ENCODE measurements at places on chromosomes 7 and 10. TPM values are rescaled to one million over a fixed set of nuclear protein-coding genes. Genes with fewer than 3 reads are reported as not detected.

Gene NUDT5
- total RNA-seq: 26.5 TPM

Gene ACTA2
- total RNA-seq: 527 TPM

Gene KIAA1217
- 134 TPM for total RNA-seq

Gene ERVW-1
- 7.5 TPM for total RNA-seq

Gene RPP38
- 41.4 TPM for total RNA-seq

Gene HYCC1
- total RNA-seq: 22.0 TPM

Gene CYP2C8
- total RNA-seq: 2.8 TPM

Gene HOXA9
- 0.39 TPM for total RNA-seq

Gene RNF148
- total RNA-seq: 25.6 TPM

GRCh38 chr10:29756451-29756850 lies 121.7 kb upstream of the SVIL start:
- no peak for DNase-seq

DNA sequence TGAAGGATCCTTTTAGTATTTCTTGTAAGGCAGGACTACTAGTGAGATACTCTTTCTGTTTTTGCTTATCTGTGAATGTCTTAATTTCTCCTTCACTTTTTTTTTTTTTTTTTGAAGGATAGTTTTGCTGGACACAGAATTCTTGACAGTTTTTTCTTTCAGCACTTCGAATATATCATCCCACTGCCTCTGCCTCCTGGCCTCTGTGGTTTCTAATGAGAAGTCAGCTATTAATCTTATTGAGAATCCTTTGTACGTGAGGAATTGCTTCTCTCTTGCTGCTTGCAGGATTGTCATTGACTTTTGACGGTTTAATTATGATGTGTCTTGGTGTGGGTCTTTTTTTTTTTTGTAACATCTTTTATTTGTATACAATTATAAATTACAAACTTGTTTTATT lies 12.6 kb upstream of the WAC start:
- no peak for DNase-seq

GRCh38 chr7:15464667-15465121 lies 97.1 kb downstream of the AGMO start:
- DNase-seq: no peak

DNA sequence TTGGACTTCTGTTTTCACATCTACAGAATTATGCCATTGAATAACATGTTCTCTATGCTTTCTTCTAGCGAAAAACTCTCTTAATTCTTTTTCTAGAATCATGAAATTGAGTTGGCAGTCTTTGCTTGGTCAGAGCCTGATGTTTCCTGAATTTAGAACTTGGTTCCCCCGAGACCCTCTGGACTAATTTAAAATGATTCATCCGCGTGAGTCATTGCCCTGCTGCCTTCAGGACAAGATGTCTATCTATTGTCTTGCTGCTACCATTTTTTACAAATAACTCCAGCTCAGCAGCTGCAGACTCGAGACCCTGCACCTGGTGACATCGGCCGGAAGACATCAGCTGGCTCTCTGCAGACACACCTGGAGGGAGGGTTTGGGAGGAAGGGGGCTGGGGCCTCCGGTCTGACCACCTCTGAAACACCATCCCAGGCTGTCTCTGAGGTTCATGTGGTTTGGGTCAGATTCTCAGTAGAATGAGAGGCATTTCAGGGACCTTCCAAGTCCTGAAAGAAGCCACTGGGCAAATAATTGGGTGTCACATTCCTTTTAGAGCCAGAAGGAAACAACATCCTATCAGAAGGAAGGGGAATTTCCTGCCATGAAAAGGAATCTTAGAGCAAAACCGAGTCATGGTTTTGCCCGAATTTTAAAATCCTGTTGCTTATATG lies 20.9 kb upstream of the KLF6 start:
- DNase-seq: no peak

GRCh38 chr7:86785641-86786040 lies 141.9 kb downstream of the GRM3 start:
- DNase-seq: no peak

- no peak for DNase-seq
Measured at GRCh38 chr7:148289630-148290029, 300.9 kb upstream of the C7orf33 start.

- DNase-seq: no peak
Measured at GRCh38 chr7:27178366-27178765, 4.2 kb upstream of the HOXA10 start.

DNA sequence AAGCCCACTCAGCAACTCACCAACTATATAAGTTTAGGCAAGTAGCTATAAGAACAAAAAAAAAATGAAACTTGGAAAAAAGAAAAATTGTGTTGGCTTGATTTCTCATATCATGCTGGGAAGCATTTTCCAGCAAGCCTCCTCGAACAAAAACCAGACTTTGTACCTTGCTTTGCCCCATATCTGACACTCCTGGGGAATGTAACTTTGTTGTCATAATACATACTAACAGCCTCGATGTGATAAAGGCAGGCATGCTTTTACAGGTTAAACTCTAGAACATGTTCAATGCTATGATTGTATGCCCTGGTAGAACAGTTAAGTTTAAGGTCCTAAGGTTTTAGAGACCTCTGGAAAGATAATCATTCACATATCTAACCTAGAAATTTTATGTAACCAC lies 11.6 kb downstream of the CFAP43 start:
- DNase-seq: no peak

DNA sequence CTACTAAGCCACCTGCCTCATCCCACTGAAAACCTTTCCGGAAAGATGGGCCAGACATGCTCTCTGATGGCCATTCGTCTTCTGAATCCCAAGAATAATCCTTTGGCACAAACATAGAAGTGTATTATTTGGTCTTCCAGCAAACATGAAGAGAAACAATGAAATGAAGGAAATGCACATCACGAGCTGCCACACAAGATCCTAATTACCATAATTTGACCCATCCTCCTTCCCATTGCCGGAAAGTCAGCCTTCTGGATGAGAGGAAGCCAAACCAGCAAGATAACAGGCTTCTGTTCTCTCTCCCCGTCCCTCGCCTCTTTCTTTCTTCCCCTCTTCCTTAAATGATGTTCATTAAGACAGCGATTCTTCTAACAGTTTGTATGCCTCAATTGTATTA lies 218.9 kb upstream of the KMT2E start:
- DNase-seq: no peak

DNA sequence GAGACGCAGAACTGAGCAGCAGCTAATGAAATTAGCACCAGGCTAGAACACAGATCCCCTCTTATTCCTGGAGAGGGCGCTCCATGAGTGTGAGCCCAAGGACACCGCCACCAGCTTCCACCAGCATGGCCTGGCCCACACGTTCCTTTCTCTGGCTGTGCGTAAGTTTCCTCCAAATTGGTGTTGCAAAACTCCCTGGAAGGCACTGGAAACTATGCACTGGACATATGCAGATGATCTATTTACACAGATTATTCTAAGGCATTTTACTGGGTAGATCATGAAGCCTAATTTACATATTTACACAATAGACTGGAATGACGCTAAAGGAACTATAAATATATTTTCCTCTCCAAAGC lies 455.6 kb upstream of the FOXK1 start:
- DNase-seq: no peak

GRCh38 chr10:30813872-30814481 lies 184.4 kb upstream of the LYZL2 start:
- no peak for DNase-seq

- no peak for DNase-seq
Measured at GRCh38 chr7:118472581-118472980, 248.1 kb downstream of the ANKRD7 start.

- no peak for DNase-seq
Measured at GRCh38 chr7:27647046-27647445, 15.6 kb downstream of the HIBADH start.

DNA sequence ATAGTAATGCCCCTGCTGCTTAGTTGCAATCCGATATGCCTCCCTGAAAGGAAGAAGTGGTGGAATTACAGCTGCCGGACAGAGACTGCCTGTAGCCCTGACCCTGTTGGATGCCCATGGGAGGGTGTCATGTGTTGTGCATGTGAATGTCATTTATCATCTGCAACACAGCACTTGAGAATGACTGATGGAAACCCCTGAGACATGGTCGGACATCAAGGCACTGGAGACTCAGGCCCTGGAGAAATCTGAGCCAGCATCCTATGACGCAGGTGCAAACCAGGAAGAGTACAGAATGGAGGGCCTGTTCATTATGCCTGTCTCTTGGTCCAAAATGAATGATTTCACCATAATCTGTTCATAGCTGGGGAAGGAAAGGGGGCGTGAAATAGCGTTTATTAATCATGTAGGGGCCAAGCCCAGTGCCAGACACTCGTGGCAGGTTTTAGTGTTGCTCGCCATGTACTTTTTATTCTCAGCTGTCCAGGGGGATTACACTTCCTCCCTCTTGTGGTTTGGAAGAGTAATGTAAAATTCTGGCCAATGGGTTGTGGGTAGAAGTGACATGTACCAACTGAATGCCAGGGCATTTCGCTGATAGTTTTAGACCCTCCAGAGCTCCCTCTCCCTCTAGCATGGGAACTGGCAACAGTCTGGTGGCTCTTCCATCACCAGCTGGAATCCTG lies 23.0 kb upstream of the LEP start:
- no peak for DNase-seq

GRCh38 chr7:40301486-40302068 lies 166.8 kb downstream of the SUGCT start:
- no peak for DNase-seq

- DNase-seq: no peak
Measured at GRCh38 chr10:118290471-118290995, 51.6 kb downstream of the FAM204A start.

DNA sequence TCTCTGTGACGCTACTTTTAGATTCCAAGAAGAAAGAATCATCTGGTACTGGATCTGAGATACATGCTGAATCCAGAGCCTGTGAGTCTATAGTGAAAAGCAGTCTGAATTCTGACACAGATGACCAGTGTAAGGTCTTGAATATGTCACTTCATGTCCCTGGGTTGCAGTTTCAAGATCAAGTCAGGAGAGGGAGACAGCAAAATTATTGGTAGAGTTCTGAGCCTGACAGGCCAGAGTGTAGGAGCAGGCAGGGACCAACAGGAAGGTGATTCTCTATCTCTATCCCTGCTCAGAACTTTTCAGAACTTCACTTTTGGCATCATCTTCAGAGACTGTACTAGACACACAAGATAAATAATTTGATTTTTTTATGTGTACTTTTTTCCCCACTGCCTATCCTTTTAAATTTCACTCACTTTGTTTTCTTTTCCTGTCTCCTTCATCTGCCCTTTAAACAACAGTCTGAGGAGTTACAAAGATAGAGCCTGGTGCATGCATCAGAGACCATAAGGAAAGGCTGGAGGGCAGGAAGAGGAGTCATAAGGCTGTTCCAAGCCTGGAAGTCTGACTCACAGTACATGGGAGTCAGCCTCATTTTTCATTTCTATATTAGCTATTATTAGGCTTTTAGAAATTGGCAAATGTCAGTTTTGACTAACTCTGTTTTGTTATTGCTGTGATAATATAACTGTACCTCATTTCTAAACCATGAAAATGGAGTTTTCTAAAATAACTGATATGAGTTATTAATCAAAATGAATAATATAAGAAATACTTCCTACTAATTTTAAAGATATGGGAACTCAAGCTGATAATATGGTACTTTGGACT lies 120.2 kb upstream of the TMEM229A start:
- peak; percentile 29 for DNase-seq

- DNase-seq: no peak
Measured at GRCh38 chr10:80421707-80422536, 13.6 kb downstream of the PRXL2A start.

- DNase-seq: no peak
Measured at GRCh38 chr7:49860293-49860692, 86.9 kb downstream of the VWC2 start.

DNA sequence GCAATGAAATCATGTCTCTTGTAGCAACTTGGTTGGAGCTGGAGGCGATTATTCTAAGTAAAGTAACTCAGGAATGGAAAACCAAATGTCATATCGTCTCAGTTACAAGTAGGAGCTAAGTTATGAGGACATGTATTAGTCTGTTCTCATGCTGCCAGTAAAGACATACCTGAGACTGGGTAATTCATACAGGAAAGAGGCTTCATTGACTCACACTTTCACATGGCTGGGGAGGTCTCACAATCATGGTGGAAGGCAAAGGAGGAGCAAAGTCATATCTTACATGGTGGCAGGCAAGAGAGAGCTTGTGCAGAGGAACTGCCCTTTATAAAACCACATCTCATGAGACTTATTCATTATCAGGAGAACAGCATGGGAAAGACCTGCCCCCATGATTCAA lies 370.1 kb upstream of the PRKCQ start:
- DNase-seq: no peak

DNA sequence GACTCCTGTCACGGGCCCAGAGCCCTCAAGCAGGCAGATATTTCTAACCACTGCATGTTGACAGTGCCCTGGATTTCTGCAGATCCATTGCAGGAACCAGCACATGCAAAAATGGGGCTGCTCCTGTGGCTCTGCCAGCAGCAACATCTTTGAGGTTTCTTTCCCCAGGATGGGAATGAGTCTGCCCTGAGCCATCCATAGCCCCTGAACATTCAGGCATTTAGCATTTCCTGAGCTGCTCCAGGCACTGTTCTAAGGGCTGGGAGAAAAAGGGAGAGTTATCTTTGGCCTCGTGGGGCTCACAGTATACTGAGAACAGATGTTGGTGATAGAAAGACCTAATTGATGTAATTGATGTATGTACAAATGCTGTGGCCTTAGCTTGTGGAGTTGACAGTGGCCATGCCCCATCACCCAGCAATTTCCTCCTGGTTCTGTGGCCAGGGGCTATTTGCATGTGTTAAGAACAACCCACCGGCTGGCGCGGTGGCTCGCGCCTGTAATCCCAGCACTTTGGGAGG lies 66.0 kb upstream of the LRRC4 start:
- DNase-seq: no peak

GRCh38 chr10:112258407-112258806 lies 24.8 kb upstream of the TECTB start:
- no peak for DNase-seq

- no peak for DNase-seq
Measured at GRCh38 chr7:32588657-32589056, 93.4 kb downstream of the AVL9 start.

GRCh38 chr10:130369645-130370381 lies 233.6 kb downstream of the GLRX3 start:
- DNase-seq: no peak
